ENCODE measurements at places on chromosomes 16 and 17. TPM values are rescaled to one million over a fixed set of nuclear protein-coding genes. Genes with fewer than 3 reads are reported as not detected.

DNA sequence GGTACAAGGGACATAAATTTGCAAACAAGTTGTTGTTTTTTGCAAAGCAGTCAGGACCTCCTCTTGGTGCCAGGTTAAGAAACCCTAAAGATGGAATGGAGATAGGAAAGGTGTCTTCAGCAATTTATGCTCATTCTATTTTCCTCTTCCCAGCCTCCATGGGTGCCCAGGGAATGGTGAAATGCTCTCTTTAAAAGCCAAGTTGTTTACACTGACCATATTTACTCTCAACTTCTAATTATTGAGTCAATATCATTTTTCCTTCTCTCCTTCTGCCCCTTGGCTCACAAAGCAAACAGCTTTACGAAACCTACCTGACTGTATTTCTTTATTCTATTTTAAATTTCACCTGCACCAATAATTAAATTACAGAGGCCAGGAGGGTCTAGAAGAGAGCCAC, 138.5 kb upstream of the IRX3 start:
- no peak for DNase-seq

GRCh38 chr17:11999696-12000095, 2.4 kb upstream of the ZNF18 start:
- DNase-seq, result no peak

The FOXC2 gene
- not detected for total RNA-seq

DNA sequence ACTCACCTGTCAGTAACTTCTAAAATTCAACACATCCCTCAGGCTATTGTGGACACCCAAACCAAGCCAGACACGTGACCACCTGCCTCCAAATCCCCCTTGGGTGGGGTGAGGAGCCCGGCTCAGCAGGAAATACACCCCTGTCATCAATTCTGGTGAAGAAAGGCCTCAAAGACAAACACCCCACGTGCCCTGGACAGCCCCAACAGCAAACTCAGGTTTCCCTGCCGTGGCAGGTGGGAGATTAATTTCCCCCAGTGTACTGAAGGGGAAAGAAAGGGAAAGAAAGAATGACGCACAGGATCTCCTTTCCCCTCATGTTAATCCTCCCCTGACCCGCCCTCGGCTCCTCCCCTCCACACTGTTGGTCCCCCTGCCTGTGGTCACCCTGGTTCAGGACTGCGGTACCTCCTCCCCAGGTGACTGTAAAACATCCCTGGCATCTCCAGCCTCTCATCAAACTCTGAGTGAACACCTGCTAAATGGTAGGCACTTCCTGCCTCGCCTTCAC, 98.3 kb downstream of the ZNF423 start:
- DNase-seq, result no peak

GRCh38 chr16:28285649-28286048, 6.7 kb upstream of the SBK1 start:
- DNase-seq, result no peak

The KRT33A gene
- not detected for total RNA-seq

GRCh38 chr17:79666111-79666510, 55.3 kb upstream of the RBFOX3 start:
- DNase-seq, result no peak

The TMC8 gene
- total RNA-seq, result 133 TPM

GRCh38 chr17:7207120-7208001, 12.3 kb downstream of the DLG4 start:
- DNase-seq, result no peak

All from activated naive CD8-positive, alpha-beta T cell treated with anti-CD3 and anti-CD28 coated beads for 36 hours (primary cell).